ENCODE measurements at places on chromosomes 6 and 20.

GRCh38 chr6:156111913-156112312, 656.3 kb upstream of the NOX3 start:
- DNase-seq, result no peak

DNA sequence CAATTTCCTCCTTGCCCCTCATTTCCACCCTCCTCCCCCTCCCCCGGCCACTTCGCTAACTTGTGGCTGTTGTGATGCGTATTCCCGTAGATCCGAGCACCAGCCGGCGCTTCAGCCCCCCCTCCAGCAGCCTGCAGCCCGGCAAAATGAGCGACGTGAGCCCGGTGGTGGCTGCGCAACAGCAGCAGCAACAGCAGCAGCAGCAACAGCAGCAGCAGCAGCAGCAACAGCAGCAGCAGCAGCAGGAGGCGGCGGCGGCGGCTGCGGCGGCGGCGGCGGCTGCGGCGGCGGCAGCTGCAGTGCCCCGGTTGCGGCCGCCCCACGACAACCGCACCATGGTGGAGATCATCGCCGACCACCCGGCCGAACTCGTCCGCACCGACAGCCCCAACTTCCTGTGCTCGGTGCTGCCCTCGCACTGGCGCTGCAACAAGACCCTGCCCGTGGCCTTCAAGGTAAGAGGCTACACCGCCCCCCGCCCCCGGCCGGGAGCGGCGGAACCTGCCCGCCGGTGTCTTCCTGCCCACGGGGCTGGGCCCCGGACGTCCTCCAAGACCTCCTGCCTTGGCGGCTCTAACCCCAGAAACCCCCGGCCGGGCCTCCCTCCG, 44.9 kb upstream of the SUPT3H start:
- DNase-seq, result no peak

GRCh38 chr6:168403370-168404005, 37.5 kb upstream of the SMOC2 start:
- DNase-seq, result no peak

- DNase-seq, result no peak
Measured at GRCh38 chr6:138241381-138241780, 23.1 kb upstream of the PBOV1 start.

DNA sequence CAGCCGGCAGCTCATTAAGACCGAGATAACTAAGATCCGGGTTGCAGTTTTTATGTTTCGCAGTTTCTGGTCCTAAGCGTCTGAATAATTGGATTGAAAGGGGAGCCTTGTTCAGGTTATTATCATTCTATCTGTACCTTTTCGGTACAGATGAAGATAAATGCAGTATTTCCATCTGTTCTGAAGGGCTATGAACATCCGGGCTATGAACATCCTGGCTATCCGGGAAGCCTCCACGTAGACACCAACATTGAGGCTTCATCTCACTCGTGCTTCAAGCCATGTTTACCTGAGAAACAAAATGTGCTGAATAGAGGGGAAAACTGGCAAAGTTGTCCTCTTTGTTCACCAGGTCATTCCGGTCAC, 399 bp upstream of the REPS1 start:
- DNase-seq, result no peak

- no peak for DNase-seq
Measured at GRCh38 chr20:31473331-31474096, 1.4 kb downstream of the DEFB124 start.

GRCh38 chr6:33854572-33855030, 50.8 kb upstream of the MLN start:
- no peak for DNase-seq

DNA sequence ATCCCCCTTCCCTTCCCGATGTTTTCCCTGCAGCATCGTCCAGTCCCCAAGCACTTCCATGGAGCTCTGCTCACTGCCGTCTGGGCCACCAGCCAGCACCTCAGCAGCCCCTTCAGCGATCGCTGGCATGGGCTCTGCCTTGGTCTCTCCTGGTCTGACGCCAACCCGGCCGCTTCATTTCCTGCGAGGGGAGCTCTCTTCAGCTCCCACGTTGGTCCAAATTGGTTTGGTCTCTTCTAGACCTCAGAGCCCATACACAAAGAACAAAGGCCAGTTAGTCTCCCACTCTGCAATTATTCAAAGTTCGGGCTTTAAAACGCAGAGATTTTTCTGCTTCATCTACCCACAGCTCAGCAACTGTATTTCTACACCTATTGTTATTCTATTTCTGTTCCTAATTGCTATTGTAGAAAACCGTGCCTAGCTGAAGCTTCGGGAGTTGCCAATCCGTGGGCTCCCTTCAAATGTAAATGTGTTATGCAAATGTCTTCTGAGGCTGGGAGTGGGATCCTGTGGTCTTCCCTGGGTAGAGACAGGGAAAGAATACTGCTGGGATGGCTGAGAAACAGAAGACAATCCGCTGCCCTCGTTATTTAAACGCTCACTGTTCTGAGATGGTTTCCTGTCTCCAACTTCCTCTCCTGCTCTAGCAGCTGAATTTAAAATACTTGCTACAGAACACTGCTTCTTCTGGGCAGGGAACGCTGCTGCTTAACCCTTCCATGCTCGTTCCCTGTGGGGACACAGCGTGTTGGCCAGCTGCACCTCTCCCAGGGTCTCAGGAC, 154.2 kb upstream of the QKI start:
- no peak for DNase-seq

GRCh38 chr20:57540890-57541580, 16.1 kb upstream of the CTCFL start:
- no peak for DNase-seq

- DNase-seq, result no peak
Measured at GRCh38 chr6:88665131-88665530, 298.3 kb downstream of the RNGTT start.

DNA sequence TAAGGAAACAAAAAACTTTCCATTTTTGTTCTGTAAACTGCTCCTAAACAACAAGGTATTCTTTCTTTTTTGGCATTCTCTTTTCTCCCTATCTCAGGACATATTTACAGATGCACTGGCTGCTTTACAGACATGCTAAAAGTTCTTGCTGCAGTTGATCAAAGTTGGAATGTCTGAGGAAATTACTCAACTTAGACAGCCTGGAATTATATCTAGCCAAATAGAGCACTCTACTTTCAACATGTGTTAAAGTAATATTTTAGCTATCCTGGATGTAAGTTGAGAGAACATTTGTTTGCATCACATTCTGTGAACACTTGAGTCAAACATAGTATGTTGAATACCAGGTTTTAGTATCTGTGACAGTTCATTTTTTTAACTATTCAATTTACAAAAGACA, 24.8 kb downstream of the TASP1 start:
- no peak for DNase-seq

DNA sequence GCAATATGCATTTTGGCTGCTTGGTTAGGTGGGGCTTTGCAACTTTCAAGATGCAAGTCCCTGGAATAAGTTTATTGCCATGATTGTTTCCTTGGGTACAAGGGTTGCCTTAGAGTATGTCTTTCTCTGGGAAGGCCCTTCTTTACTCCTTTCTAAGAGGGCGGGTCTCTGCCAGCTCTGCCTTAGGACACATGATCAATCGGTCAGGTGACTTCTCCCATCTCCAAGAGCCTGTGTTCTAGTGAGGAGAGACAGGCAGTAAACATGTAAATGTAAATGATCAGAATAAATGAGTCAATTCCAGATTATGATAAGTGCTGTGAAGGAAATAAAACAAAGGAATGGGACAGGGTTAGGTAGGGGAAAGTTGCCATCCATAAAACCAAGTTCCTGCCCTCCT, 43.2 kb upstream of the BCAS1 start:
- DNase-seq, result no peak

DNA sequence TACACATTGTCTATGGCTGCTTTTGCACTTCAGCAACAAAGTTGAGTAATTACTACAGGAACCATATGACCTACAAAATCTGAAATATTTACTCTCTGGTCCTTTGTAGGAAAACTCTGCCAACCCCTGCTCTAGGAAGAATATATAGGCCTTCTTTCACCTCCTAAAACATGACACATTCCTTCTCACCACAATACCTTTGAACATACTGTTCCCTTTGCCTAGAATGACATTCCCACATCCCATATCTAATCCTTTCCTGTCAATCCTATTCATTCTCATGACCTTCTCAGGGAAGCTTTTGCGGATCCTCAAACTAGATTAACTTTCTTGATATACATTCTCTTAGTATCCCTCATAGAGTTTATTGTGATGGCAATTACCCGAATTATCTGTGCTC, 18.0 kb upstream of the NCOA6 start:
- DNase-seq, result no peak

GRCh38 chr6:42378536-42378935, 73.2 kb downstream of the TRERF1 start:
- no peak for DNase-seq

DNA sequence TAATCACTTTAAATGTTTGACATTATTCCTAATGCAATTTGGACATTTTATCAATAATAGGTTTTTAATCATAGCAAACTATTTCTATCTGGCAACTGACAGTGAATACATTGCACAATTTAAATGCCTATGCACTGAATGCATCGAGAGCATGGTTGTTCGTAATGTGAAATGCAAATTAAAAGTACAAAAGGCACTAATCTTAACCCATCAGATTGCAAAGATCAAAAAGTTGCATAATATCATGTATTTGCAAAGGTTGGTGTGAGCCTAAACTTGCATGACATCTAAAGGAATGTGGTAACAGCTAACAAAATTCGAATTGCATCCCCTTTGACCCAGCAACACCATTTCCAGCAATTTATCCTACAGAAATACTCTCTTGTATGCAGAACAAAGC, 469.9 kb upstream of the IRAK1BP1 start:
- DNase-seq, result no peak

- no peak for DNase-seq
Measured at GRCh38 chr6:142796571-142796970, 148.4 kb downstream of the HIVEP2 start.

GRCh38 chr20:39309458-39309857, 347.3 kb downstream of the DHX35 start:
- no peak for DNase-seq

- DNase-seq, result no peak
Measured at GRCh38 chr6:56004426-56004825, 129.0 kb upstream of the BMP5 start.
